T-cell (primary cell): ENCODE measurements at places on chromosomes 13 and 19. TPM values are rescaled to one million over a fixed set of nuclear protein-coding genes. Genes with fewer than 3 reads are reported as not detected.

DNA sequence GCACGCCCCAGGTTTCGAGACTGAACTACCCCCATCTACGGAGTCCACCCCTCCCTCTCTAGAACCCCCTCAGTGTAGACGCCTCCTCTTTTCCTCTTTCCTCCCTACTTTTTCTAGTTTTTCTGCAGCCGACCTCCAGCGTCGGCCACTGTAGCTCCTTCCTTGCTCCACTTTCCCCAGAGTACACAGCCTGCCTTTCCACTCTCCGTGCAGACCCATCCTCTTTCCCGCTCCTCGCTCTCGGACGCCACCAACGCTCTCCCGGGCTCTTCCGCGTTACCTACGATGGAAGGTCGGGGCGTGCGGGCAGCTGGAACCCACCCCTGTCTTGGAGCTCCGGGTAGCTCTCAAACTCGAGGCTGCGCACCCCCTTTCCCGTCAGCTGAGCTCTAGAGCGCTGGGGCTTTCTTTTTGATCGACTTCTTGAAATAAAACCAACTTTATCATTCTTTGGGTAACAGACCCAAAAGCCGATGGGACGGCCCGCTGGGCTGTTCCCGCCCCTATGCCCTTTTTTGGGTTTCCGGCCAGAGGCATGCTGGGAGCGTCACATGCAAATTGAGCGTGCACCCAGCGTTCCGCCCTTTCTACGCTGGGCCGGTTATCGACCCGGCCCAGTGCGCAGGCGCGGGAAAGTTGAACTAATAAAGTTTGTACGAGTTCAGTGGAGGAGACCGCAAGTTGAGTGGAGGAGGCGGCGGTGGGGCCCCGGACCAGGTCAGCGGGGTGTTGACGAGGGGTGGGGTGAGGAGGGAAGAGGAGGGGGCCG, at the start of the genes BCL2L12 and IRF3:
TSS of gene BCL2L12 (plus strand) at position 583 of the 769 bp plus-strand sequence. CDS start 760 bp downstream, outside the sequence.
TSS of gene IRF3 (minus strand) at position 507 of the 769 bp plus-strand sequence. CDS start 1,019 bp downstream, outside the sequence.
- peak; percentile 97 for DNase-seq

- DNase-seq: no peak
Observed at GRCh38 chr19:55149078-55150003, at the start of gene TNNT1. TSS of gene TNNT1 (minus strand) at chr19:55149206. CDS start at chr19:55147157, 2,049 bp downstream.

DNA sequence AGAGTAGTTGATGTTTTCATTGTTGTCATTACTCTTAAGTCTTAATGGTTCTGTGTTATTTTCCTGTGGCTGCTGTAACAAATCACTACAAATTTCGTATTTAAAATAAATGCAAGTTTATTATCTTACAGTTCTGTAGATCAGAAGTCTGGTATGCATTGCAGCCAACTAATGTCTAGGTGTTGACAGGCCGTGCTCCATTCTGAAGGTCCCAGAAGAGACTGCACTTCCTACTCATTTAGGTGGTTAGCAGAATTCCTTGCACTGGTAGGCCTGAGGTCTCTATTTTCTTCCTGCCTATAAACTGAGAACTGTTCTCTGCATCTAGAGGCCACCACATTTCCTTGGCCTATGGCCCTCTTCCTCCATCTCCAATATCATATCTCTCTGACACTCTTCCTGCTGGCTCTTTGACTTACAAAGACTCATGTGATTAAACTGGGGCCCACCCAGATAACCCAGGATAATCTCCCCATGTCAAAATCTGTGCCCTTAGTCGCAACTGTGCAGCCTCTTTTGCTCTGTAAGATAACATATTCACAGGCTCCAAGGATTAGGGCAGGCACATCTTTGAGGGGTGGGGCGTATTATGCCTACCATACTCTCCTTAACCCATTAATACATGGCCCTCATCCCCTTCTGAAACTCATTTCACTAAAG, 468.4 kb downstream of the FOXO1 start:
- DNase-seq: no peak

DNA sequence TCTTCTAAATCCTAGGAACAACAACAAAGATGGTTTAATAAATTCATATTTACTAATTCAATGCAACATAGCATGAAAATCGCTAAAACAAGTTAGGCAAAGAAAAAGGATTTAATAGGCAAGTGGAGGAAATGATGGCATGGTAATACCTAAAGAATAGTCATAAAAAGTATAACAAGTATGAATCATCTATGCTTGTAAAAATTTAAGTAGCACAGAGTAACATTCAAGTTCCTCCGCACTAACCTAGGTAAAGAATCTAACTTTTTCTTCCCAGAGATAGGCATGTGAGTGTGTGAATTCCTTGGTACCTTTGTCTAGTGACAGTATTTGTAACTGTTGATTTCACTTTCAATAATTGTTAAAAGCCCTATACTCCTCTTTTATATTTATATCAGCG, 42.6 kb downstream of the RCBTB2 start:
- no peak for DNase-seq

DNA sequence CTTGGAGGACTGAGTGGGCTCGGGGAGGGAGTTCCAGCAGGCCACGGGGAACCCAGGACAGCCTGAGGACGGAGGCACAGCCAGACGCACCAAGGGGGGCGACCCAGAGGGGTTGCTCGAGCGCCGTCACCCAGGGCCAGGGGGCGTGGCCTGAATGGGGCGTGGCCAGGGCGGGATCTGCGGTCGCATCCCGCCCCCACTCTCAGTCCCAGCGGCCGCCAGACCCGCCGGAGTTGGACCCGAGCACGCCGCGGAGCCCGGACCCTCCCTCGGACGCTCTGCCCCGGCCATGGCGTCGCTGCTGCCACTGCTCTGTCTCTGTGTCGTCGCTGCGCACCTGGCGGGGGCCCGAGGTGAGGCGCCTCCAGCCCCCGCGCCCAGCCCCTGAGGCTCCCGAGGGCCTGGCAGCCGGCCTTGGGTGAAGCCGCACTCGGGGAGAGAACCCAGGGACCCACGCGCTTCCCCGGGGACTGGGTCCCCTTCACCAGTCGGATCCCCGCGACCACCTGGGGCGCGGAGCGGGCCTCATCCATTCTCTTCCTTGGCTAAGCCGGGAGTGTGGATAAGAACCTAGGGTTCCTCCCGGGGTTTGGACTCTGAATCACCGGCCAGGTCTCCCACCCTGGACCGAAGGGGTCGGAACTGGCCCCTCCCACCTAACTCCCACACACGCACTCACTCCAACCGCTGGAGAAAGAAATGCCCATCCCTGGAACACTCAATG, at the start of gene CILP2:
TSS of gene CILP2 (plus strand) at position 205 of the 724 bp plus-strand sequence. CDS start at position 290, 85 bp downstream.
- DNase-seq: no peak

DNA sequence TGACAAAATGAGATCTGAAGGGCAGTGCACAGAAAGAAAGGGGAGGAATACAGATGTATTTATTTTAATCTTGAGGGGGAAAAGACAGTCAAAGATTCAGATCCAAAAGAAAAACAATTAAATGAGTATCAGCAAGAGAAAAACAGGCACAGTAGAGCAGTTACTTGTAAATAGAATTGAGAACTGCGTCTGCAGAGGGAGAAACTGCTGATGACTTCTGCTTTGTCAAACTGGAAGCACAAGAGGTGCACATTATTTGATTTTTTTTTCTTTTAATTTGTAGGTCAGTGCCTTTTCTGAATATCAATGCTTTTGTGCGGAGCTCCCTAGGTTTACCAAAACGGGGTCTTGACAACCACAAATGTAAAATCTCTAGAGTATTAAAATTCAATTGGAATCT, 37.3 kb downstream of the EFNB2 start:
- DNase-seq: no peak

- no peak for DNase-seq
Observed at GRCh38 chr13:57582032-57582431, 49.5 kb upstream of the PCDH17 start.

DNA sequence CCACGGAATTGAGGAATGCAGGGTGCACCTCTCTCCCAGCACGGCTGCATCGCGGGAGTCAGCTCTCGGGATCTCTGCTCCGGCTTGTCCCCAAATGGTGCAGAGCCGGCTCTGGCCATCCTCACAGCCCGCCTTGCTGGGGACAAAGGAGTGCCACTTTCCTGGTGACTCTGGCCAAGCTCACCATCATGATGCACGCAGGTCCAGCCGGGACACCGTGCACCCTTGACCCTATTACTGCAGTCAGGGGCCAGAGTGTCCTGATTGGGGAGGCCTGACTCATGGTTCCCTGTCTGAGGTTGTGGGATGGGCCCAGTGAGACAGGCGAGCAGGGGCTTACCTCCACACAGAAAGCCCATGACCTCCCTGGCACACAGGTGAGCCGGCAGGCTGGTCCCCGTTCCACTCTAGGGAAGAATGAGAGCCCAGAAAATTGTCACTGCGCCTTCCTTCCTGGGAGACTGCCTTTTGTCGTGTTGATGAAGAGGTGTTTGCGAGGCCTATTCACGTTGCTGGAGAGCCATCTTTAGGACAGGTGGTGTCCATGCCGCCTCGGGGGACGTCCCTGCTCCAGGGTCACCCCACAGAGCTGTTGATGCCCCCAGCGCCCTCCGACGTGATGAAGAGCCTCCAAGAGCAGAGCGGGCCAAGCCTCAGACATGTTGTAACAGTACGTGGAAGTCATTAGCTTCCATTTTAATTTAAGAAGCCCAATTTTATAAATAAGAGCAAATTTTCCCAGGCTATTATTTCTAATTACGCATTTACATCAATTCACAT, 18.5 kb upstream of the VSTM2B start:
- no peak for DNase-seq

DNA sequence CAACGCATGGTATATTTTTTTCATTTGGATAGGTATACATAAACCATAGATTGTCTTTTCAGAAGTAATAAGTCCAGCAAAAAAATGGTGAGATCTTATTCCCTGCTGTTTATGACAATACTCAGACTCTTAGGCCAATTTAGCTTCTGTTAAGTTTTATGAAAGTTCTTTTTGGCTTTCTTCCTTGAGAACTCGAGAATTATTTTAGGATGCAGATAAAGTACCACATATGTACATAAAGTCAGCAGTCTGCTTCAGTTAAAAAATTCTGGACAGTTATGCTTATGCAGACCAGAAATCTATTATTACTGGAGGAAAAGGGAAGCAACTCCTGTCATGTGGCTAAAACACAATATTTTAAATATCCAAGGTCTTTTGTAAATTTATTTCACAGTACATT, 422.9 kb downstream of the GPC6 start:
- DNase-seq: no peak

GRCh38 chr13:102847272-102848234, 1.7 kb downstream of the ERCC5 start:
- no peak for DNase-seq

DNA sequence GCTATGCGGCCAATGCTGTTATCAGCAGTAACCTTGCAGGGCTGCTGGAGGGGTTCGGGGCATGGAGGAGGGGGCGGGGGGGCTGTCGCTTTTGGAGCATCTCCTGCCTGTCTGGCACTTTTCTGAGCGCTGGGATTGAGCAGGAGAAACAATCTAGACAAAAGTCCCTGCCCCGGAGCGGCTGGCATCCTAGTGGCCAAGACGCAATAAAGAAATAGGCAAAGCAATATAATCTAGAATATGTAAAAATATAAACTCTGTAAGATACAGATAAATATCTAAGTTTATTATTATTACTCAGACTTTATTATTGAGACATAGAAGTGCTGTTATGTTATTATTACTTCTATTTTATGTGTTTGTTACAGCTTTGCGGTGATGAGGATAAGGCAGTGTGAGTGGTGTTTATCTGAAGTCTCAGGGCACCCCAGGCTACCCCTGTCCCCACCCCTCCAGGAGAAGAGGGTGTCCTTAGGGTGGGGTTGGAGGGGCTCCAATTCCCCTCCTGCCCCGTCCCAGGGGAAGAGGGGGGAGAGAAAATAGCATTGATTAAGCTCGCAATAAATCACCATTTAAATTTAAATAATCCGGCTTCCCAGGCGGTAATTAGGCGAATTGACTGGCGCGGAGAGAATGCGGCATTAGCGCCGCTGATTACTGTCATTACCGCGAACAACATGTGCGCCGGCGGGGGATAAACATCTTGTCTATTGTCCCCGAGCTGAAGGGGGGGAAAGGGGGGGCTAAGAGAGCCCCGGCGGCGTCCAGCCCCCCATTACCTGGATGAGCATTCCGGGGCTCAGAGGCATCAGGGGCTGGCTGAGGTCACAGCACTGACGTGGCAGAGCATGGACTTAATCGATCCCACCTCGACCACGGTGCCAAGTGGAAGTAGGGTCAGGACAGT, 3.2 kb downstream of the NPAS1 start:
- no peak for DNase-seq

- DNase-seq: no peak
Observed at GRCh38 chr19:34847393-34847792, 74.4 kb upstream of the ZNF599 start.

DNA sequence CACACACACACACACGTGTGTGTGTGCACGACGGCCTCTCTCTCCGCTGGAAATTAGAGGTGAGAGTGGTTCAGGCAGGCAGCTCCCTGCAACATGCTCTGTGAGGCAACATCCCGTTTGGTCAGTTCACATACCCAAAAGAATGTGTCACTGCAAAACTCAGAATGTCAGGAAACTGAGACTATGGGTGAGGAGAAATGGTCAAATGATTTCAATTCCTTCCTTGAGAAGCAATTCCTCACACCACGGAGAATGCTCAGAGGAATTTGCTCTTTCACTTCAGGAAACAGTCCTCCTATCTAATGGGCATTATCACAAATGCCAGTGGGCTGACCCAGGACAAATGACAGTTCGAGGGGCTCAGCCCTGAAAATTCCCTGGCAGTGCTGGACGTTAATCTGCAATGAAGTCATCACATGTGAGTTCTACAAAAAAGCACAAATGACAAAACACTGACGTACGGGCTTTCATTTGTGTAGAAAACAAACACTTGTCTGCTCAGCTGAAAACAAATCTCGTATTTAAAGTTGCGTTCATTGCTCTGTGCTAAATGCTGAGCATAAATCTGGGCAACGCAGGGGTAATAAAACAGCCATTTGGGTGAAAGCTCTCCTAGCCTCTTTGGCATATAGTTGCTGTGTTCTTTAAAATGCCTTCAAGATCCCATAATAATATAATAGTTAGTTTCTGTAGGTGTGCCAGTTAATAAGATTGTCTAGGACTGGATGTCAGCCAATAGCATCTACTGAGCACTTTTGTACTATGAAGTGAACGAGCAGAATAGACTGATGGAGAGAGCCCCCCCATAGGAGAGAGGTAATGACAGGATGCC, 18.6 kb upstream of the LATS2 start:
- no peak for DNase-seq

The ZNF763 gene
- 0.98 TPM for total RNA-seq

The ZNF534 gene
- not detected for total RNA-seq

The MAMSTR gene
- total RNA-seq: 1.1 TPM

The JSRP1 gene
- not detected for total RNA-seq

The SLC10A2 gene
- not detected for total RNA-seq

The WDR88 gene
- total RNA-seq: not detected

The ANKRD24 gene
- 1.4 TPM for total RNA-seq

The FLT1 gene
- 1.6 TPM for total RNA-seq

The MUC16 gene
- total RNA-seq: 0.03 TPM
